ENCODE measurements at places on chromosomes 1 and 21.

- no peak overlapping the region for H3K4me3 ChIP-seq
- no peak for DNase-seq
- no peaks in the 10 kb centered on the region for H3K27me3 ChIP-seq
- H3K4me1 ChIP-seq: peaks cover 5% of the 10 kb centered on the region
- peaks cover 52% of the 10 kb centered on the region for H3K36me3 ChIP-seq
Measured at GRCh38 chr1:193222056-193222615, 35.7 kb upstream of the B3GALT2 start.

- H3K27me3 ChIP-seq: peaks cover 35% of the 10 kb centered on the region
- no peak overlapping the region for H3K27ac ChIP-seq
- H3K4me3 ChIP-seq: no peak overlapping the region
- no peaks in the 10 kb centered on the region for H3K36me3 ChIP-seq
- no peak for DNase-seq
Measured at GRCh38 chr1:29779146-29779545, 542.8 kb downstream of the PTPRU start.

DNA sequence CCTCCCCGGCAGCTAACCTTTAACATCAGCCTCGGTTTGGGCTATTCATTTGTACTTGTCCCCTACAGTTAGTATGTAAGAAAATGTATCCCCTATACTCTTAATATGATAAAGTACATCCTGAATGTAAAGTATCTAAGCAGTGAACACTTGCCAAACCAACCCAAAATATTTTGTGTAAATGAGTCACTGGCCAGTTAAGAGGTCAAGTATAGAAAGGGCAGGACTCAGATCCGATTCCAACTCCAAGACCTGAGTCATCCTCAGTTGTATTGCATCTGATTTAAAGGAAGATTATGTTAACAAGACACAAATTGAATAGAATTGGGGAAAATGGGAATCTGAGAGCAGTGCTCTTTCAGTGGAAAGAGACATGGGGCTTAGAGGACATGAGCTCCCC is 84.4 kb downstream of the CD58 start:
- no peaks in the 10 kb centered on the region for H3K27me3 ChIP-seq
- no peak overlapping the region for H3K4me3 ChIP-seq
- H3K36me3 ChIP-seq: no peaks in the 10 kb centered on the region
- DNase-seq: no peak

- no peak for DNase-seq
- H3K4me3 ChIP-seq: no peak overlapping the region
- H3K36me3 ChIP-seq: no peaks in the 10 kb centered on the region
- no peaks in the 10 kb centered on the region for H3K27me3 ChIP-seq
- peak overlapping the region; percentile 1 for H3K27ac ChIP-seq
Measured at GRCh38 chr1:61638911-61639605, 85.9 kb downstream of the TM2D1 start.

DNA sequence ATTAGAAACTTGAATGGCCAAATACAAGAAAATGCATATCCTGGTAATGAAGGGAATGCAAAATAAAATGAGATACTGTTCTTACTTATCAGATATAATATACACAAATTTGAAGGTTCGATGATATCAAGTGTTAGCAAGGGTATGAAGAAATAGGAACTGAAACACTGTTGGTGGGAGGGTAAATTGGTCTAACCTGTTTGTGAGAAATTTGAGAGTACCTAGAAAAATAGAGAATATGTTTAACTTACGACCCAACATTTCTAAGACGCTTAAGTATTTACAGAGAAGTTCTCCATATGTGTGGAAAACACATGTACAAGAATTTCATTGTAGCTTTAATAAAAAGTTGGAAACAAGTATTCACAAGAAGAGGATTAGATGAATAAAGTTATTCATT is 25.9 kb downstream of the ATG4C start:
- H3K27ac ChIP-seq: no peak overlapping the region
- no peaks in the 10 kb centered on the region for H3K4me1 ChIP-seq
- DNase-seq: no peak
- no peak overlapping the region for H3K4me3 ChIP-seq

- H3K36me3 ChIP-seq: peaks cover 19% of the 10 kb centered on the region
- H3K27me3 ChIP-seq: peaks cover 2% of the 10 kb centered on the region
- DNase-seq: no peak
- H3K4me3 ChIP-seq: peak overlapping the region; percentile 36
Measured at GRCh38 chr1:109253803-109254620, 4.7 kb downstream of the CELSR2 start.

DNA sequence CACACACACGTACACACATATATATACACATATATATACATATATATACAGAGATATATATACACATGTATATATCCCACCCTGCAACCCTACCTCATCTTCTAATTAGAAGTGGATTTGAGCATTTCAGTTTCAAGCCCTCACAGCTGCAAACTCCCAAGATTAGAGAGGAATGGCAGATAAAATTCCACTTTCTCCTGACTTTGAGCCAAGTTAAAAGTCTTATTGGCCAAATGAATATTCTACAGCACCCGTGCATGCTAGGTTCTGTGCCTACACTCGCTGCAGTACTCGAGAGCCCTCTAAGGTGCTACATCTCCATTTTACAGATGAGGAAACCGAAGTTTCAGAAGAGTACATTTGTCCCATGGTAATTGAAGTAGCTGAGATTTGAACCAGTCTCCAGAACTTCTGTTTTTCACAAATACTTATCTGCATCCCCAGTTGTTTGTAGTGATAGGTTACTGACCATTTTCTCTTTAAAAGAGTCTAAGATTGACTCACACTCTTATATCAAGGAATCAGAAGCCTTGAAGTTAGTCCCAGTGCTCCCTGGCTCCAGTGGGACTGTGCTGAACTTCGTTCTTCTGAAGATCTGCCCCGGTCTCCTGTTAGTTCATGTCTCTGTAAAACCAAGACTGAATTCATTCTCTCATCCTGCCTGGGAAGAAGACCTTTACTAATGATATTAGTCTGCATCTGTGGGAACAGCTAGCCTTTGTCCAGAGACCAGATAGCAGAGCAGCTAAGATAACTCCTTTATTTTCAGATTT is 292.1 kb downstream of the TM2D1 start:
- peaks cover 32% of the 10 kb centered on the region for H3K36me3 ChIP-seq
- H3K27me3 ChIP-seq: no peaks in the 10 kb centered on the region
- no peak overlapping the region for H3K4me3 ChIP-seq
- no peak for DNase-seq

All from mesothelial cell of epicardium (in vitro differentiated cells).